ENCODE measurements at places on chromosomes 4 and X.
A peak's percentile ranks its signal among the peaks of the same experiment; 100 is the strongest.

DNA sequence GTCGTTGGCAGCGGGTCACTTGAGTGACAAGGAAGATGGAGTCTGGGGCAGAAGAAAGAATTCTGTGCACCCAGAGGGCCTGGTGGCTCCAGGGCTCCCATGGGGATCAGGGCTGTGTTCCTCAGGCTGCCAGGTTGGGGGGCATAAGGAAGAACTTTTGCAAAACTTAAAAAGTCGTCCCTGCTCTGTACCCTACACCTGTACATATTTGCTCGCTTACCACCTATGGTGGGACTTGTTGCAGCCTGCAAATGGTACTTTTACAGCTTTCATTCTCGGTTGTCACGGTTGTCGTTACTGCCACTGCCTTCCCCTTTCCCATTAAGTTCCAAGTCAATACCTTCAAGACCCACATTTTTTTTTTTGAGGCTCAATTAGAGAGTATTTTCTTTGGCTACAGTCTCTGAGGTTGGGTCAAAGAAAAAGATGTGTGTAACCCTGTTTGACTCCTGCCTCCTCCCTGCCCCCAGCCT is 9.1 kb downstream of the ARX start:
- no peak for DNase-seq

DNA sequence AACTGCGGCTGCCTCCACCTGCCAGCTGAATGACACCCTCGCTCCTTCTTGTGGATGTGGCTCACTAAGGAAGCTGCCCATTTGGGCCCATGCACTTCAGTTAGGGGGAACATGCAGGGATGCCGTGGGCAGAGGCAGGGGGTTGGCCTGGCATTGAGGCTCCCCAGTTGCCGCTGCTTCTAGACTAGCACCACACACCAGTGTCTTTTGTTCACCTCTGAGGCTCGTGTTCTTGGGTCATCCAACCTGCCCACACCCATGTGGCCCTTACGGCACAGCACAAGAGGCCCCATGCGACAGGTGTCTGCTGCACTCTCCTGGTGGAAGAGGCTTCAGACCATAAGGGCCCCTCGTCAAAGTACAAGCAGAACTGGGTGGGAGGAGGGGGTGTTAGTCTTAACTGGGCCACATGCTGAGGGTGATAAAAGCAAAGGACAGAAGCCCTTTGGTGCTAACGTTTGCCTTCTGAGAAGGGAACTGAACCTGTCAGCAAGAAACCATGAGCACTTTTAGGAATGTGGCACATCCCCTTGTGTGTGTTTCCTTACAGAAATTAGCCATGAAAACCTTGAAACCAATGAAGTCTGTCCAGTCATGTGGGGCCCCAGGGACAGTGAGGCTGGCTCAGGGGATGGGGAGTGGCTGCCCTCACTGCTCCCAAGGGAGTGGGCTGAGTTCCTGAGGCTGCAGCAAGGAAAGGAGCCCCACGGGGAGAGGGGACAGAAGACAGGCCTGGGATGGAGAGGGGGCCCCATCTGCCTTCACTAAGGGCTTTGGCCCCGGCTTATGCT is 39.2 kb downstream of the MAP7D3 start:
- DNase-seq: no peak

DNA sequence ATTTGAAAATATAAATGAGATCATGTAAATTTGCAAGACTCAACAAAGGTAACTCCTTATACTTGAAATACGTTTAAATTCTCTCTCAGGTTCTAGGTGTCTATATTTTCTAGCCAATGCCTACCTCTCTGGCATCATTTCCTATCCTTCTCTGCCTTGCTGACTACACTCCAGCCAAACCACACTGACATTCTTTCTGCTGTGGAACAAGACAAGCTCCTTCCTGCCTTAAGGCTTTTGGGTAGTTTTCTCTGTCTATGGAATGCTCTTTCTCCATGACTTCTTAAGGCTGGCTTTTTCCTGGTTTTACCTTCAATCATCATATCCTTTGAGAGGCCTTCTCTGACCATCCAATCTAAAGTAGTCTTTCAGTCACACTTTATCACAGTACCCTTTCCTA is 201.0 kb downstream of the SPRY1 start:
- no peak for DNase-seq

- peak; percentile 55 for DNase-seq
These were observed 8.1 kb downstream of the MBNL3 start for GRCh38 chrX:132480581-132481203.

- no peak for DNase-seq
These were observed 46.4 kb downstream of the PTPN13 start for GRCh38 chr4:86640469-86640868.

- DNase-seq: no peak
These were observed 40.7 kb upstream of the DDX3X start for GRCh38 chrX:41293269-41293668.

- no peak for DNase-seq
These were observed 35.7 kb downstream of the PARM1 start for GRCh38 chr4:74968456-74969164.

- DNase-seq: no peak
These were observed 1.5 kb downstream of the ARAP2 start for GRCh38 chr4:36242629-36243354.

DNA sequence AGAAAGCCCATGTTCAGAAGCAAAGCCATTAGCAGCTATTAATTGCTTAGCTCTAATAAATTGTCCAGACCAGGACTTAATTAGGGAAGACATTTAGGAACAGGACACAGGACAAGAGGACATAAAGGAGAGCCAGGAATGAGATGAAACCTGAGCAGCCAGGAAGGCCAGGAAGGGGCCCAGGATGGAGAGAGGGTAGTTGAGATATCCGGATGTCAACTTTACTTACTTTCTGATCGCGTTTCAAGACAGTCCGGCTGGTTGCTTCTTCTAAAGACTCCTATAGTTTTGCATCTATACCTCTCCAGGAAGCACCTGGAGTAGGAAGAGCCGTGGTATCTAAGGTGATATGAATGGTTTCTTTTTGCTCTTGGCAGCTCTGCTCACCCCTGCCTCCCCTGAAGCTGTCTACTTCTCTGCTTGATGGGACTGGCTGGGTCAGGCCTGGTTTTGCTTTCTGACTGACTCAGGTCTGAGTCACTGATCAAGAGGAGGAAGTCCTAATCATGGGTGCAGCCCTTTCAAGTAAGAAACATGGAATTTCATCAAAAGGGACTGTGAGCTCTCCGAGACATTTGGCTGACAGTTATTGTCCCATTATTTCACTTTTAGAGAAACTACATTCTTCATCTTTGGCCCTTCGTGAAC is 733.3 kb downstream of the RPA4 start:
- no peak for DNase-seq

GRCh38 chr4:6925357-6925836 is 15.8 kb downstream of the TBC1D14 start:
- DNase-seq: no peak

DNA sequence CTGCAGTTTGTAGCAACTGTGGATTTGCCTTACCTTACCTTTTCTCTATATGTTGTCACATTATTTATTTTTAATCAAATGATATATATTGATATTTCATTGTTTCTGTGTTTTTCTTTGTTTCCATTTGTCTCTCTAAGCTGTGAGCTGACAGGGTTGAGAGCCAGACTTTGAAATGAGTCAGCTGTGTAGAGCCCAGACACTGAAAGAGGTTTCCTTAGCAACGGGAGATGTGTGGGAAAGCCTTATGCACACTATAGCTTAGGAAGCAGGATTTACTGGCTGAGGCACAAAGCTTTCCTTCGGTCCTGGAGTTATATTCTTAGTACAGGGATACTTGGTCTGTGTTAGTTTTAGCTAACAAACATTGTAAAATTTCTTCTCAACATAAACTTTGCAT is 192.2 kb downstream of the FGF13 start:
- no peak for DNase-seq

DNA sequence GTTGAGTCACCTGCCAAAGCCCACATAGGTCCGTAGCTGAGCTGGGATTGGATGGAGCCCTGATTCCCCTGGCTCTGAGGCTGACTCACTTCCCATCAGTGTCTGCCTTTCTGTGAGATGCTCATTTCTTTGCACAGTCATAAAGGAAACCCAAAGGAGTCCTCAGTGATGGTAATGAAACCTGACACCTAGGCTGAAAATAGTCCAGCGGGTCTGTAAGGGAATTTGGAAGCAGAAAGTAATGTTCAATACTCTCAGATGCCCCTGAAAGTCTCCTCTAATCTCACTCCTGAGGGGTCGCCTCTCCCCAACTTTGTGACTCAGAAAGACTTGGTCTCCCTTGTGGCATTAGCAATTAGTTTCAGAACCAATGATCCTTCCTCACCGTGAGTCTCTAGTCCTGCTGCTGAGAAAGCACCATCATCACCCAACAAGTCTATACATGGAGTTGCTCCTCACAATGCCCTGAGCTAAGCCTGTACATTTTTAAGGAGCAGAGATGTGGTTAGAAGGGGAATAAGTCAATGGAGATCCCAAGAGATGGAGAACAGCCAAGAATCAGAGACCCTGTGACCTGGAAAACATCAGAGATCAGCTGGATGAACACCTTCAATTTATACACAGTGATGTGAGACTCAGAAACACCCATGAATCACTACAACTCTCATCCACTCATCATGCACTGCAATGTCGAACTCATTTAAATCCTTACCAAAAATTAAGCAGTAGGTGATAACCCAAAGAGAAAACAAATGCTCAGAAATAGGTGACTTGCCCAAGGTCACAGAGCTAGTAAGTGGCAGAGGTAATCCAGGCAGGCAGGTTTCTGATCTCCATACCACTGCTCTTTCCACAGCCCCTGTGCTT is 219.0 kb upstream of the CPEB2 start:
- DNase-seq: no peak

GRCh38 chr4:134132086-134132783 is 69.4 kb downstream of the PABPC4L start:
- DNase-seq: no peak

DNA sequence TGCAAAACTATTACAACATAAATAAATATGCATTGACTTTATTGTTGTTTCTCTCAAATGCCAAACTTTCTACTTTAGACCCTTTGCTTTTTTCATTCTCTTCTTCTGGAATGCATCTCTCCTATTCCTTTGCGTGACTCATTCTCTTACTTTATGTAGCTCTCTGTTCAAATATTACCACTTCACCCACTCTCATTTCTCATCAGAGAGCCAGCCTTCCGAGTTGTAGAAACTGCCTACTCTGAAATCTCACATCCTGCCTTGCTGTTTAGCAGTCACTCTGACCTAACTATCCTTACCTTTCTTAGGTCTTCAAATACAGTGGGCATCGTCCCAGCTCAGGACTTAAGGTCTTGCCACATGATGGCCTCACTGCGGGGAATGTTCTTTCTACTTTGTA is 143.5 kb downstream of the GALNTL6 start:
- DNase-seq: no peak

- DNase-seq: no peak
These were observed 151.1 kb upstream of the BCOR start for GRCh38 chrX:40248822-40249221.

DNA sequence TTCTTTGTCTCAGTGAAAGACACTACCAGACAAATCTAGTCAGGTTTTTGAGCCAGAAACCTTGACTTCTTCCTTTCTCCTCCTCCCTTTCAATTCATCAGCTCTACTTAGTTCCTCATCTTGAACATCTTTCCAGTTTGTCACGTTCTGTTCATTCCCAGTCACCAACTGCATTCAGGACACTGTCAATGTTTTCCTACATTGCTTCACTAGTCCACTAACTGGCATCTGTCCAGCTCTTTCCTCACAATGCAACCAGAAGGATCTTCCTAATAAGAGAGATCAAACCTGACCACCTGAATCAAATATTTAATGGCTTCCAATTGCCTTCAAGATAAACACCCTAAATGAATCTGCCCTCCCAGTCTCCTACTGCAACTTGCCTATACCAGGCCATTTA is 52.5 kb downstream of the SYNPO2 start:
- no peak for DNase-seq

DNA sequence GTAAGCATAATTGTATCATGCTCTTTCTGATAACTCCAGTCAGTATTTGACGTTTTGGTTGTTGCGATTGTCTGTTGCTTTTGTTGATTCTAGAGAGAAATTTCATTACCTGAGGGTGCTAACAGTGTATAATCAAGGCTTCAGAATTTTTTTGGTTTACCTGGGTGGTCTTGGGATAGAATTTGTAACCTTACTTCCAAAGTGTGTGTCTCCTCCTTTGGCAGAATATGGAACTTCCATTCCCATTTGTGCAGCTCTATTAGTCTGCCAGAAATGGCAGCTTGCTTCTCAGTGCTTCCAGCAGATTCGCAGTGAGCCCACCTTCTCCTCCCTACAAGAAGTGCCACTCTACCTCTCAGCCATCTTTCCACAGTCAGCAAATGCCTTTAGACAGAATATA is 5.3 kb downstream of the COPS4 start:
- no peak for DNase-seq

- peak; percentile 33 for DNase-seq
These were observed 26.2 kb upstream of the TMPRSS11D start for GRCh38 chr4:67909905-67910584.
